ENCODE measurements at places on chromosomes 2 and 18.

GRCh38 chr2:46683541-46683940, 204.2 kb downstream of the TMEM247 start:
- no peak for DNase-seq

DNA sequence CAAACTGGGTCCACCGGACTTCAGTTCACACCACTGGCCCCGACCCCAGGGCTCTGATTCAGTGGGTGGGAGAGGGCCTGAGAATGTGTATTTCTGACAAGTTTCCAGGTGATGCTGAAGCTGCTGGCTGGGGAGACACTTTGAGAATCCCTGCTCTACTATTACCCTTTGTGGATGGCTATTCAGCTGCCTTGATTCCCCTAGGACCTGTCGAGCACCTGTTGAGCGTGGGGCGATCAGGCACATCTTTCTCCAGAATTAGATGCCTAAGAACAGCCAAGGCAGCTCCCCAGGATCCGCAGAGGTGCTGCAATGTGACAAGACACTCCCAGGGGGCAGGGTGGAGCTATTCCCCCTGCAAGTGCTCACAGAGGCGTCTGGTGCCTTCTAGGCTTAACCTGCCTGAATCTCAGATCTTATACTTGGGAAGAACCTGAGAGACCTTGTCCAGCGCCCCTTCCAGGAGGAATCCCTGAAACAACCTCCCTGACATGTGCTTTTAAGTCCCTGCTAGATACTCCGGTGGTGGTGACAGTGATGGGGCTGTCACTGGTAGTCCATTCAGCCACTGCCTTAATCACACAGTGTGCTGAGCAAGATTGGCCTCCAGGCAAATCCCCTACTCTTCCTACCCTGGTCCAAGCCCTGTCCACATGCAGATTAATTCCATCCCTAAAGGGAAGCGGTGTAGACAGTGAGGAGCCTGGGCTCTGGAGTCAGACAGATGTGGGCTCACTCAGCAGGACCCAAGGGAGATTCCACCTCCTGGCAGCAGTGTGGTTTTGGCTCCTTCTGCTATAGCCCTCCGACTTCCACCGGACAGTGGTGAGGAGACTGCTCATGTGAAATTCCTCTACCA, 43.4 kb upstream of the OTOF start:
- DNase-seq = no peak

DNA sequence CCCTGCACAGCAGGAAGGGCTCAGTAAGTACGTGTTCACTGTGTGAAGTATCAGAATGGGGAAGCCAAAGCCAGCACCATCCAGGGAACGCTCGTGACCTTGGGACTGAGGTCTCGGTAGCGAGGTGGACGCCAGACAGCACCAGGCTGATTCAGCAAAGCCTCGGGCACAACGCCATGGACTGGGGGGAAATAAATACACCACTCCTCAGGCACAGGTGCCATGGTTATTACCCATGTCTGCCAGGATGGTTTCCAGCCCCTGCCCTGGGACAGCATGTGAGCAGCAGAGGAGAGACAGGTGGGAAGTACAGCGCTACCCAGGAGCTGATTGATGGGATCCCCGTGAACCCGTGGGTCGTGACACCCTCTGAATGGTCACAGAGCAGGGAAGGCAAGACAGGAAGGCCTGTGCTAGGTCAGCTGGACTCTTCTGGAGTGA, 53.0 kb downstream of the REEP1 start:
- no peak for DNase-seq

GRCh38 chr2:36351736-36352349, 3.7 kb upstream of the CRIM1 start:
- DNase-seq = no peak

- DNase-seq = peak; percentile 7
Observed at GRCh38 chr2:241728627-241729026, 5.8 kb upstream of the D2HGDH start.

DNA sequence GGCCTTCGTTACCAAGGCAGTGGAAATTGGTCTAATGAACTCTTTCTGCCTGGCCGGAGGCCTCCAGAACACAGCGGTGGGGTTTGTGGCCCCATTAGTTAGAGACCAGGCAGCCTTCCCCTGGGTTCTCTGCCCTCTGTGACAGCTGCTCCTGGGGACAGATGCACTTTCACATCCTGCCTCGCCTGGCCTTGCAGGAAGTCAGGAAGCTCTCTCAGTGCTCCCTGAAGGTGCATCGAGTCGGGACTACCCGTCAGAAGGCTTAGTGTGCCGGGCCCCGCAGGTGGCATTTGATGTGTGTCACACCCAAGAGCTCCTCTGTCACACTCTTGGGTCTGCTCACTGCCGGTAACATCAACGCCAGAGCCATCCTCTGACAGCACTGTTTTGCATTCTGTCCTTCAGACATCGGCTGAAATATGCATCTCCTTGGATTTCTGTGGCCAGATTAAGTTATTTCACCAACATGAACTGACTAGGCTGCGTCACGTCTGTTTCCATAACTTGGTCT, 158.3 kb downstream of the LDLRAD4 start:
- DNase-seq = no peak

- no peak for DNase-seq
Observed at GRCh38 chr2:223467196-223467595, 135.0 kb downstream of the SCG2 start.

GRCh38 chr2:222433332-222434173, 9.2 kb downstream of the SGPP2 start:
- no peak for DNase-seq

DNA sequence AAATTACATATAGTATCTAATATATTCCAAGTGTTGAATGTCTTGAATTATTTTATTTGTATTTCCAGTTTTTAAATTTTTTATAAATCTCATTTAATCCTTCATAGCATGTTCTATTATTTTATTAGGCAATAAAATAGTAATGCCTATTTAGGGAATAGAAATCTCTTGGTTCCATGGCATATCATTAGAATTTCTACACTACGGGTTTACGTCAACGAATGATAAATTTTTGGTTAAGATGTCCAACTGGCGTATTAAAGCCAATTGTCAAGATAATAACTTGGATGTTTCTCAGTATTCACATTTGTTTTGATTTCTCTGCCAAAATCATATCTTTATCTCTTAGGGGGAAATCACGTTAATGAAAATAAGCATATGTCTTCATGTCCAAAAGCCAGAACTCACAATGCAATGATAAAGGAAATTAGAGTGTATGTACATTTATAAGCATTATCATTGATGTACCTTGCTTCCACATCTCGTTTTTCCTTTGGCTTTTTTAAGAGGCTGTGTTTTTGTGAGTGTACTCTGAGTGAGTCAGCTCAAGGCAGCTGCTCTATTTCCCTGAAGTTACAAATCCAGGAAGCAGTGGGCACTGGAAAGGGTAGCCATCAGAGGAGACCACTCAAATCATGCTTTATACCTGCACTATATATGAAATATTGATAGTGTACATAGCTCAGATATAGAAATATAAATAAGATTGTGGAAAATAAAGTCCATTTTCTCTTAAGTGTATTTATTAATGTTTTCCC, 115.8 kb upstream of the PDE1A start:
- no peak for DNase-seq

DNA sequence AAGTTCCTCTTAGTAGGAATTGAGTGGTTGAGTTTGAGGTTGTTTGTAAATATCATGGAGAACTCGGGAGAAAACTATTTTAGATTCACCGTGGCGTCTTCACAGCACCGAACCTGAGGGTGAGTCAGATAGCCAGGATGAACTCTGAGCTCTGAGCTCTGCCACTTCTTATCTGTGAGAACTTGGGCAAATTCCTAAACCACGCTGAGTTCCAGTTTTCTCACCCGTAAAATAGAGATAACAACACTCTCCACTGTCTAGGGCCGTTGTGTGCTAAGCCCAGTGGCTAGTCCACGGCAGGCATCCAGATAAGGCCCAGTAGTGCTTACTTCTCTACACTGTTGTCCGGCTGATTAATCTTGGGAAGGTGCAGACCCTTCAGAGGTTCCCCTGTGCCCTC, 7.0 kb downstream of the KIF5C start:
- DNase-seq = no peak

DNA sequence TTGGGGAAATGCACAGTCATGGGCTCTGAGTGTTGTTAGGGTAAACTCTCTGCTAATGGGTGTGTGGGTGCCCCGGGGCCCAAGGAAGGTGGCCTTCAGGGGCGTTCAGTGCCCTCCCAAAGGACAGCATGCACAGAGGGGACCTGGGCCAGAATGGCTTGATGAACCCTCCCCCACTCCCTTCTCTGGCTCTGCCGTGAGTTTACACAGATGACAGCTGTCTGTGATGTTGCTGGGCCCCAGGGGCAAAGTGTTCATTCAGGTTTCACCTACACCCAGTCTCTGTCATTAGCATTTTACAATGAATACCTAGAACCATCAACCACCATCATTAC, 3.2 kb downstream of the NPPC start:
- DNase-seq = no peak

DNA sequence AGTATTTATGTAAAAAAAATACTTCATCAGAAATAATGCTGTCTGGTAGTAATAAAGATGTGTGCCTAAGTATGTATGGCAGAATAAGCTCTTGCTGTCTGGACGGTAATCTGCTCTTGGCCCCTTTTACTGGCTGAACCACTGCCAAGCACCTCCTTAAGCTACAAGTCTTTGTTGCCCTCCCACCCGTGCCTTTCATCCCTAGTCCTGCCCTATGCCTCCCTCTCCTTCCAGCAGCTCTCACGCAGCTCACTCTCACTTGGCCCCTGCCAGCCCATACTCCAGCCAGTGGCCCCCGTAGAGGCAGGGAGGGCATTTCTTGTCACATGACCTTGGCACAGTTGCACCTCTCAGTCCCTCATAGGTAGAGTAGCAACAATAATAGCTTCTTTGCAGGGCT, 54.5 kb upstream of the NPAS2 start:
- no peak for DNase-seq

DNA sequence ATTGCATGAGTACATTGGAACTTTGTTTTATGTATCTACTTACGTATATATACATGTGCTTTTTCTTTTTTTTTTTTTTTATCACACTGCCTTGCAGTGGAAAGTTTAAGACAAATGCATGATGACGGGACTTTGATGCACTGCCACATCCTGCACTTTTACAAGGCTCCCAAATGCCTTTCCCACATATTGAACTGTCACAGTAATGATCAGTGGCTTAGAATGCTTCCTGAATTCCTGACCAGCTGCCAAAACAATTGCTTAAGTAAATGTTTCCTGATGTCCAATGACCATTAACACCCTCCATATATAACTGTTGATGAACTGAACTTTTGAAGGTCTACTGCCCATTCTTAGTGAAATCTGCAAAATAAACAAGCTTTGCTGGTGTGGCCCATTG, 60.2 kb downstream of the LYPD6B start:
- DNase-seq = no peak

- no peak for DNase-seq
Observed at GRCh38 chr2:222670191-222671038, 1.0 kb upstream of the MOGAT1 start.

- no peak for DNase-seq
Observed at GRCh38 chr2:69034845-69035244, 21.9 kb downstream of the ANTXR1 start.

- DNase-seq = no peak
Observed at GRCh38 chr2:238167344-238167715, 8.6 kb downstream of the ERFE start.

- no peak for DNase-seq
Observed at GRCh38 chr2:201973305-201973928, 60.2 kb upstream of the FZD7 start.

- no peak for DNase-seq
Observed at GRCh38 chr2:97961534-97961933, 34.2 kb downstream of the TMEM131 start.

DNA sequence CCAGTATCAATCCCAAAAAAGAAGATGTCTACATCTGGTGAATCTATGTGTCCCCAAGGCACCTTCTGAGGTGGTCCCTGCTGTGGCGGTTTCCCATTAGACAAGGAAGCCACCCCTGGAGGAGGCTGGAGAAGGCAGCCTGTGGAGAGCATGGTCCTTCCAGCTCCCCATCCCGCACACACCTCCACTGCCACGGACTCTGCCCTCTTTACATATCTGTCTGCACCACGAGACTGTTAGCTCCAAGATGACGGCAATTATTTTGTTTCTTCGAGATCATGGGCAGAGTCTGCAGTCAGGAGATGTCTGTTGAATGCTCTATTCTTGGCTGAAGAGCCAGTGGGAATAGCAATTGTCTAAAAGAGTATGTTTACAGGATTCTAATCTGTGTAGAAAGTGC, 132.0 kb downstream of the OSR1 start:
- no peak for DNase-seq

- DNase-seq = peak; percentile 55
Observed at GRCh38 chr18:63322908-63323634, 3.5 kb upstream of the BCL2 start.

DNA sequence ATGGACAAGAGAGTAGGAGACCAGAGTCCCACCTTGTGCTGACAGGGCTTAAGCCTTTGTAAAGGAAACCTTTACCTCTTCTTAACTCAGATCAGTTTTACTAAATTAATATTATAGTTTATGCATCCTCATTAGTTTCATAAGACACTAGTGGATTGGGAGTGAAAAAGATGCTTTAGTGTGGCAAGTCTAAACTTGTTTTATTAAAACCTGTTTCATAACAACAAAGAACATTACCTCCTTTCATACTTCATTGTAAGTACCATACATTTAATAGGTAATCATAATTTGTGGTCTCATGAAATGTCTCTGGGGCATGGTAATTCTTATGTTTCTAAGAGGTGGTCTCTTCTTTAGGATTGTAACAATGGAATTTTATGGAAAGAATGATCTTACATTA, 63.4 kb downstream of the PIKFYVE start:
- DNase-seq = no peak

DNA sequence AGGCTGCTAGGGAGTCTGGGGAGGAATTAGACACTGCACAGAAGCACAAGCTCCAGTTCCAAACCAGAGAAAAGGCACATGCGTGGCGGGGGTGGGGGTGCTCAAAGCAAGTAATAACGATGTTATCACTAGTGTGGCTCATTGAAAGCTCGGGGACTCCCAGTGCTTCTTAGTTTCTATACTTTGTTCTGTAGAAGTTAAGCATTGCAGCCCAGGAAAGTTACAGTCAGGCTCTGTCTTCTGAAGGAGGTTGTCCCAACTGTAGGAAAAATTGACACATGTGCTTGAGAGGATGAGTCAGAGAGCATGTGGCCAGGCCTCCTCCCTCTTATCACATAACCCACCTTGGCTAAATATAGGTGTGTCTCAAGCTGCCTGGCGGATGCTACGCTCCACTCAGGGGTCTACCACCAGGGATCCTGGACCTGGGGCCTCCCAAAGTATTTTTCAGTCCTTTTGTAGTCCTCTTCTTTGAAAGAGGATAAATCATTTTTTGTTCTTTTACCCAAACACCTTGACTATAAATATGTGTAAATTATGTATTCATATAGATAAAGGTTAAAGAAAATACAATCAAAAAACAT, 3.8 kb downstream of the GALNT5 start:
- no peak for DNase-seq

- DNase-seq = peak; percentile 38
Observed at GRCh38 chr18:79528846-79529245, 133.1 kb downstream of the NFATC1 start.

DNA sequence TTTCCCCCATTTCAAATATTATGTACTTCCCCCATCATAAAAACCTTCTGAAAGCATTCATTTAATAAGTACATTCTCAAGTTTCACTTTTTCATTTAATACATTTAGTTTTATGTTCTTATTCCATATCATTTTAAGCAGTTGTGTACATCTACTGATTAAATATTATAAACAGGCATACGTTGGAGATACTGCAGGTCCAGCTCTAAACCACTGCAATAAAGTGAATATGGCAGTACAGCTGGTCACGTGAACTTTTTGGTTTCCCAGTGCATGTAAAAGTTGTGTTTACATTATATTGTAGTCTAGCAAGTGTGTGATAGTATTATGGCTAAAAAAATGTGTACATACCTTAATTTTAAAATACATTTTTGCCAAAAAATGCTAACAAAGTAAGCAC, 48.7 kb downstream of the TET3 start:
- no peak for DNase-seq

- DNase-seq = no peak
Observed at GRCh38 chr2:231347081-231347480, 48.4 kb upstream of the B3GNT7 start.

All from C1 segment of cervical spinal cord (tissue), 14 donors.